Activated CD4-positive, alpha-beta T cell treated with anti-CD3 and anti-CD28 coated beads, Interleukin-2, Interleukin-4, amounts not matched to agents 100 ng/mL and 50 ng/mL, durations not matched to agents 16 hours and 8 hours (primary cell): ENCODE measurements at places on chromosomes 11 and 22.

- DNase-seq, result no peak
Observed at GRCh38 chr11:128419012-128419767, 168.2 kb downstream of the ETS1 start.

DNA sequence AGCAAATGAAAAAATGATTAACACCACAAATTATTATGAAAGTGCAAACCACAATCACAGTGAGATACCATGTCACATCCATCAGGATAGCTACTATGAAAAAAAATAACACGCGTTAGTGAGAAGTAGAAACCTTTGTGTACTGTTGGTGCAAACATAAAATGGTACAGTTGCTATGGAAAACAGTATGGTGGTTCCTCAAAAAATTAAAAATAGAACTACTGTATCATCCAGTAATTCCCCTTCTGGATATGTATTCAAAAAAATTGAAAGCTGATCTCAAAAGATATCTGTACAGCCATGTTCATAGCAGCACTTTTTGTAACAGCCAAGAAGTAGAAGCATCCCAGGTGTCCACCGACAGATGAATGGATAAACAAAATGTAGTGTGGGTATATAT, 43.4 kb downstream of the CCDC81 start:
- no peak for DNase-seq

GRCh38 chr11:111169367-111169766, 76.2 kb upstream of the POU2AF2 start:
- DNase-seq, result no peak

DNA sequence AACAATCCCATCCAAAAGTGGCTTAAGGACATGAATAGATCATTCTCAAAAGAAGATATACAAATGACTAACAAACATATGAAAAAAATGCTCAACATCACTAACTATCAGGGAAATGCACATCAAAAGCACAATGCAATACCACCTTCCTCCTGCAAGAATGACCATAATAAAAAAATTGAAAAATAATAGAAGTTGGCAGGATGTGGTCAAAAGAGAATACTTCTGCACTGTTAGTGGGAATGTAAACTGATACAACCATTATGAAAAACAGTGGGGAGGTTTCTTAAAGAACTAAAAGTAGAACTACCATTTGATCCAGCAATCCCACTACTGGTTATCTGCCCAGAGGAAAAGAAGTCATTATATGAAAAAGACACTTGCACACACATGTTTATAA, 77.7 kb upstream of the SC5D start:
- DNase-seq, result no peak

- DNase-seq, result no peak
Observed at GRCh38 chr11:102272047-102272824, 45.0 kb upstream of the BIRC3 start.

DNA sequence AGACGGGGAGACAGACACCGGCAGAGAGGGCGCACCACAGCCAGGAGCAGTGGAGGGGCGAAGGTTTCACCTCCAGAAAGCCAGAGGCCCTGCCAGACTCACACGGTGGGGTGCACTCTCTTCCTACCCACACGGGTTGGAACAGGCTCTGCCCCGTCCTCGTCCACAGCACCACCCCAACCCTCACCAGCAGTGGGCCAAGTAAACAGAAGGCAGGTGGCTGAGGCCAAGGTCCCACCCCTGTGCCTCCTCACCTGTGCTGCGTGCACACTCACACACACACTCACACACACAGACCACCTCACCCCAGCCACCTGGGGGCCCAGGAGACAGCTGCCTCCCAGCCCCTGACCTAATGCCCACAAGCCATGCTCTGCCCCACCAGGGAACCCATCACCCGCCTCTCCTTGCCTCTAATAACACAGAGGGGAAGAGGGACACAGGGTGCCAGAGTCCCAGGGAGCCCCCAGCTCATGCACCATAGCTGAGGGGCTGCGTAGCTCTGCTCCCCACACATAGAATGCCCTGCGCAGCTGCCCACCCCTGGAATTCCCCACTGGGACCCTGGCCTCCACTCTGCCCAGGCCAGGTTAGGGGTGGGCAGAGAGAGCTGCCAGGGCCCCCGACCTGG, 3.1 kb downstream of the CYB5R3 start:
- DNase-seq, result no peak

- DNase-seq, result no peak
Observed at GRCh38 chr11:90423378-90423777, 200.5 kb upstream of the CHORDC1 start.

GRCh38 chr11:123451183-123451781, 21.2 kb downstream of the GRAMD1B start:
- peak; percentile 53 for DNase-seq

GRCh38 chr22:22037740-22038139, 55.2 kb upstream of the TOP3B start:
- no peak for DNase-seq

GRCh38 chr11:73233692-73234470, 15.8 kb downstream of the P2RY2 start:
- DNase-seq, result no peak

GRCh38 chr11:69295995-69296889, 2.3 kb downstream of the MYEOV start:
- no peak for DNase-seq

DNA sequence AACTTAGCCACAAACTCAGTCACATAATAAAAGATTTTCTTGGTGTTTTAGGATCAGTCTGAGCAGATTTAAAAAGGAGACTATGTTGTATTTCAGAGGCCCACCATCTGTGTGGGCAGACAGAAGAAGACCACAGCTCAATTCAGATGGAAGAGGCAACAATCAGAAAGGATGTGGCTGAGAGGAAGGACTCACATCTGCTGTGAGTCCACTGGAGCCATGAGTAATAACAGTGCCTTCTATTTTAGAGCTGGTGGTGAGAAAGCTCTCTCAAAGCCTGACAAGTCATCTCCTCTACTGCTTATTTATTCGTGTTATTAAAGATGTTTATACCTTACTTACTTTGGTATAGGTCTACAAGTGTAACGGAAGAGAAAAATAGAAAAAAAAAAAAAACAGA, 357.2 kb downstream of the OPCML start:
- no peak for DNase-seq

DNA sequence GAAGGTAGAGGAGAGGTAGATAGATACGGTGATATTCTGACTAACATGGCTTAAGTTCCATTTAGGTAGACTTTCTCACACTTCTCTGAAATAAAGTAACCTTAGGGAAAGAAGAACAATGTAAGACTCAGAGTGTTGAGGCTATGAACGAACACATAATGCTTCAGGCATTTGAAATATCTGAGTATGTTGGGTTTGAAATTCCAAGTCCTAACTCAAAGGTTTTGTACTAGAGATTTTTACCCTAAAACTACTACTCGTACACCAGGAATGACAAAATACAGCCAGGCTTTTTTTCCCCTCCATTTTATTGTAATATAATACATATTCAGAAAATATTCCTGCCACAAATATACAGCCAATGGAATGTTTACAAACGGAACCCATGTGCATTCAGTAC, 592.6 kb downstream of the ETS1 start:
- no peak for DNase-seq

- peak; percentile 51 for DNase-seq
Observed at GRCh38 chr11:72446929-72447769, 12.8 kb upstream of the CLPB start.

DNA sequence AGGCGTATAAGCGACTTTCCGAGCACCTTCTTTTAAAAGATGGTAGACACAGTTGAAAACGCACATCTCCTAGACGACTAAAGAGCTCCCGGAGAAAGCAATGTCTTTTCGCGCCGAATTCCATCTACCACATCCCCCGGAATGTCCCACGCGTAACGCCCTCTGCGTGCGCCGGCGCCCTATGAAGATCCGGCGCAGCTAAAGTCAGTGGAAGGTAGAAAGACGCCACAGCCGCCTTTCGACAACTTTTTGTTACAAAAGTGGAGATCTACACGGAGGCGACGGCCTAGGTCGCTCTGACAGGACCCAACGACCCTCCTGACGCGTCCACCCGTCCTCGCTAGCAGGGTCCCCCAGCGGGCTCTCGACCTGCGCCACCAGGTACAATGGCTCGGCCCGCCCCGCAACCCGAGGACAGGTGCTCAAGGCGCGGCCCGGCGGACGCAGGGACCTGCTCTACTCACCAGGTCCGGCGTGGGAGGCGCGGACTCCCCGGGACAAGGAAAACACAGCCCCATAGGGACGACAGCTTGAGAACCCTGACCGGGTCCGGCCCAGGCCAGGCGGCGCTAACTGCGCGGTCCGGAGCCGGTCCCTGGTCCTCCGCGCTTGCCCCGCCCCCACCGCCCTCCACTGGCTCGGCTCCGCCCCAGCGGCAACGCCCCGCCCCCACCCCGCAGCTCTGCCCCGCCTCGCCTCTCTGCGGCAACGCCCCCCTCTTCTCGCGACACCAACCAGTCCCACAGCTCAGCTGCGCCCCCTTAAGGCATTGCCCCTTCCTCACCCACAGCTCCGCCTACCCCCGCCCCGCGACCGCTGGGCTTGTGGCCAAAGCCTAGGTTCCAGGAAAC, at the start of gene SVIP:
TSS of gene SVIP (minus strand) at position 571 of the 851 bp plus-strand sequence. CDS start at position 518, 53 bp downstream.
- DNase-seq, result peak; percentile 94

DNA sequence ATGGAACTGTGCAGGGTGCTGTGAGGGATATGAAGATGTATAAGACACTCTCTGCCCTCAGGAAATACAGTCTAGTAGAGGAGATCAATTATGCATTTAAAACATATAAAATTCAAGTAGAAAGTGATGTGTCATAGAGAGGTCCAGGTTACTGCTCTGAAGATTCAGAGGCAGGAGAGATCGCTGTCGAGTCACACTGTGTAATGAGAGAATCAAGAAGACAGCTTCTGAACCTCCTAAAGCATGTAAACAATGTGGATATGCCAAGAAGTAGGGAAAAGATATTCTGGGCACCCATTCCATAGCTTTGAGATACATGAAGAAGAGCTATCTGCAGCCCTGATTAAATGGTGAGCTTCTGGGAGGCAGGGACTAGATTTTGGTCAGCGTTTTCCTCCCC, 16.7 kb downstream of the SSH3 start:
- no peak for DNase-seq

DNA sequence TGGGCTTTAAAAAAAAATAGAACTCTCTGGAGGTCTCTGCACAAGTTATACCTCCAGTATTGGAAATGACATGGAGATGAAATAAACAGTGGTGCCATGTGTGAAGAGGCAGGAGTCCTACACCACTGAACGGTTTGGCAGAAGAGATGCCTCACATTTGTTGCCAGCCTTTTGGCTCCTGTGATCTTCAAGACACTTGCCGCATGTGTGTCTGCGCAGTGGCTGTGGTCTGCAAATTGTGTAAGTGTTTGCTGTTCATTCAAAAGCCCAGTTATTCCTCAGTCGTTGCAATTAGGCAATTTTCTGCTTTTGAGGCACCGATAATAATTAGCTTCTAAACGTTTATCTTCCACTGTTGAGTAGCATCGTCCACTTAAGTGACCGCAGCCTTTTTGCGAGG, 319.1 kb downstream of the BRD1 start:
- DNase-seq, result no peak

DNA sequence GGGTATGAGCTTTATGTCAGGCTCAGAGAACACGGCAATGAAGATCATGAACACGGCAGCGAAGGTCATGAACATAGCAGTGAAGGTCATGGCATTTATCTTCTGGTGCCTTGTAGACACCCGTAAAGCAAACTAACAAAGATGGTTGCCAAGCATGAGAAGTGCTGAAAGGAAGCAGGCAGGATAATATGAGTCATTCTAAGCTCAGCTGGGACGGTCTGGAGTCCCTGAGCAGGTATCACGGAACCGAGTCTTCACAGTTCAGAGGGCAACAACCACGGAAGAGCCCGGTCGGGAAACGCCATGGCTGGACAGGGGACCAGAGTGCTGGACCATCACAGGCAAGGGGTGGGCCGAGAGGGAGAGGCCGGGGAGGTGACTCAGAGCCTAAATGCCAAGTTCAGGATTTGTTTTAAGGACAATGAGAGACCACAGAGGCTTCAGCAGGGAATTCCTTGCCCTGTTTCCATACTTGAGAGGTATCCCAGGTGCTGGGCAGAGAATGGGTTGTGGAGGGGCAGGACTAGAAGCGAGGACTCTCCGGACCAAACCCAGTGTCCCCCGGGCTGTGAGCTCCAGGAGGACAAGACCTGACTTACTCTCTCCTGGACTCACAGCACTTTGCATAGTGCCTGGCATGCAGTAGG, 13.1 kb upstream of the MS4A10 start:
- no peak for DNase-seq

GRCh38 chr11:72491001-72491400, 56.7 kb upstream of the CLPB start:
- no peak for DNase-seq

DNA sequence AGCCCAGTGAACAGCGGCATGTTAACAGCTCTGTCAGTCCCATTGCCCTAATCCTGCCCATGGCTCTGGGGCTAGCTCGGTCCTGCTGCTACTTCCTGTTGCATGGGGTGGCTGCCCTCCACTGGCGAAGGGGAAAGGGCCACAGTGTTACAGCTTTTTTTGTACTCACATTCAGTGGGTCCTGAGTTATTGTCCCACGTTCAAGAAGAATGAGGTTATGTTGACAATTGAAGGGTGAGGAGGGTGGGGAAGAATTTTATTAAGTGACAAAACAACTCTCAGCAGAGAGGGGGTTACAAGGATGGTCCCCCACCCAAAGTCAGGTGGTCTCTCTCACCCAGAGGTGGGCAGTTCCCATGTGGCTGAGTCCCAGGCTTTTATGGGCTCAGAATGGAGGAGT, 17.7 kb upstream of the MS4A7 start:
- no peak for DNase-seq

- no peak for DNase-seq
Observed at GRCh38 chr11:303363-303762, 4.0 kb upstream of the IFITM5 start.

DNA sequence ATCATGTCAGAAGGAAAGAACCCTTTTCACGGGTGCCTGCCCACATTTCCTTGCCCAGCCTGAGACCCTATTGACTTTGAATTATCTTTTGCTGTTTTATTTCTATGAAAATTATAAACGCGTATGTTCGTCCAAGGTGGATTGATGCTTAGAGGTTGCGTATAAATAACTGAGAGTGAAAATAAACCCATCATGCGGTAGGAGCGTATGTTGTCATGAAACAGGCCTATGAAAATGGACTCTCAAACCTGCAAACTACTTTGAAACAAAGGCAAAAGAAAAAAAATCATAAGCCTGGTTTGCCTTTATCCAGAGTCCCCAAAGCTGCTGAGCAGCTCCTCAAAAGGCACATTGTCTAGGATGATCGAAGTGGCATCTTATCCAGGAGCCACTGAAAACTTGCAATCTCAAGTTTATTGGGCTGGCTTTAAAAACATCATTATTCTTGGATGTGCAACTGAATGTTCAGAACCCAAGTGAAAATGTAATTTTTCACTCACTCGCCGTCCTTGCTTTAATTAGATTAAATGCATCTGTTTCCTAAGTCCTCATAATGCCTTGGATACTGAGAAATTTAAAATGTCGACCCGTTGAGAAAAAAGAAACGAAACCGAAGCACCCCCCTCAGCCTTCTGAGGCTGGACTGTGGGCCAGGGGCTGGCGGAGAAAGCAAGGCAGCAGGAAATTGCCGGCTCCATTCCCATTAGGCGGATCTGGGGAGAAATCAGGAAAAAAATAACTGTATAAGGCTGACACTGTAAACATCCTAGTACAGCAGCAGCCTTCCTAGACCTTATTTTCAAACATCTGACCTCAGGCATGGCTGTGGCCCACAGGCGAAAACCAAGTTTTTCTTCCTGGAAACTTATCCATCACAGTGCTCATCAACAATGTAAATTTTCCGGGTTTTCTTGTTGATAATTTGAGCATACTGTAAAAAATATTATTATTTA, 82.9 kb upstream of the PPARA start:
- DNase-seq, result no peak
